ENCODE measurements at places on chromosomes 1 and 21.

DNA sequence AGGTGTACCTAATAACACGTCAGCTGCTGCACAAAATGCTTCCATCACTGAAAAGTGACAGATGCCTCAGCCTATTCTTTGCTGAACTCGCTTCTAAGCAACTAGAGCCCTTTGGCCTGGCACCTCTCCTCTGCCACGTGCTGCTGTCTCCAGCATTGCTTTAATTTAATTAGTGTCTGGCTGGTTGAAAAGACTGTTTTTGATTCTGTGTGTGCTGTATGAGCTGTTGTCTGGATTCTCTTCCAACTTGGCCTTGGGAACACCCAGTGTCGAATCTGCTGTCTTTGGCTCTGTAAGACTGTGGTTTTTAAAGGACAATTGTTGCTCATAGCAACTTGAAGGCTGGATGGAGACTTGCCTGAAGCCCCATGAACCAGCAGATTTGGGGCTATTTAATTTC lies 109.5 kb downstream of the PSMG1 start:
- no peak for DNase-seq

GRCh38 chr1:202871367-202871766 lies 17.6 kb downstream of the RABIF start:
- DNase-seq: no peak

DNA sequence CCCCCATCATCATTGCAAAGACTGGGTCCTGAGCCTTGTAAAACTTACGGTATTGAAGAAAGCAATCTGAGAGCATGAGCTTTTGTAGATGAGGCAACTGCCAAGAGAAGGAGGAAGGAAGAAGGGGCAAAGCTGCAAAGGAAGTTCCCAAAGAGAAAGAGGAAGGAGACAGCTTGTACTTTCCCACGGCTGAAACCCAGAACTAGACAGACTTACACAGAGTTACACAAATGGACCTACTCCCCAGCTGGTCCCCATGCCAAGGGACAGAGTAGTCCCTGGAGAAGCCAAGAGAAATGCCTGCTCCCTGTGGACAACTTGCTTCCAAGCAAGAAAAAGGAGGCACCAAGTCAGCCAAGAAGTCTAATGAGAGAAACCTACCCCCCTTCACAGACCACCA lies 22.6 kb downstream of the SLC5A9 start:
- DNase-seq: no peak

DNA sequence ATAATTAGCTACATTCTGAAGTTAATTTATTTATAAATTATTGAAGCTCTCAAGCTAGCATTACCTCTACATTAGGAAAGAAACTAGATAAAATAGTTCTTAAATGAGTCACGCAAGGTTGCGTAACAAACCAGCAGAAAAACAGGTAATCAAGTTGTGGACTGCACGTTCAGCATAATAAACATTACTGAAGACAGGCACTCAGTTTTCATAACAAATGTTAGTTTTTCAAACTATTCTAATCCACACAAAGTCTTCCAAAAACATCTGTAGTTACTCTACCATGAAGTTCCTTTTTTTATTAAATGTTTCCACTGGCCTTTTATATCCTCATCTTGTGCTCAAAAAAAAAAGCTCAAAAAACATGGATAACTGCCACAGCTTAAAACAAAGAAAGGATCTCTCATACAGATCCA lies 1.3 kb downstream of the TOR1AIP2 start:
- peak; percentile 11 for DNase-seq

DNA sequence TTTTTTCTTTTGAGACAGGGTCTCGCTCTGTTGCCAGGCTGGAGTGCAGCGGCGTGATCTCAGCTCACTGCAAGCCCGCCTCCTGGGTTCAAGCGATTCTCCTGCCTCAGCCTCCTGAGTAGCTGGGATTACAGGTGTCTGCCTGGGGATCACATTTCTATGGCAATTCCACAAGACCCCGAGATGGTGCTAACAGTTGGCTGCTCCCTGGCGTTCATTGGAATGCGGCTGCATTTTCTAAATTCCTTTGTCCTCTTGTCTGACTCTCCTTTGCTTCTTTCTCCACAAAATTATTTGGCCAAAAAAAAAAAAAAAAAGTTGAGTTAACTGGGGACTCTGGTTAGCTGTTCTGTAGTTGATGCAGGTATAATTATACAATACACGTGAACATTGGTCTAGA lies 176.4 kb downstream of the ETS2 start:
- peak; percentile 39 for DNase-seq

DNA sequence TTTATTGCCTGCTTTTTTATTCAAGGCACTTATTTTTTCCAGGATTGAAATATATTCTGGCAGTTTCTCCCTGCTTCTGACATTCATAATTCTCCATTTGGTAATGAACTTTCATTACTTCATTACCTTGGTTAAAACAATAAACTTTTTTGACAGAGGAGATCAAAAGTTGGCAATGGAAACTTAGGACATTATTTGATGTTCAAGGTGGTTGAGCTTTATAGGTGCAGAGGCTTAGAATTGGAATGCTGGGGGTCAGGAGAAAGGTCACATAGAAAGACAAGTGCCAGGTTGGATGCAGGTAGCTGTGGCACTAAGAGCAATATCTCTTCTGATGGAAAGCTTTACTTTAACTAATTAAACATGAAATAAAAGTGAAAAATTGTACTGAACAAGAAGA lies 152.4 kb downstream of the SPATA46 start:
- DNase-seq: no peak

DNA sequence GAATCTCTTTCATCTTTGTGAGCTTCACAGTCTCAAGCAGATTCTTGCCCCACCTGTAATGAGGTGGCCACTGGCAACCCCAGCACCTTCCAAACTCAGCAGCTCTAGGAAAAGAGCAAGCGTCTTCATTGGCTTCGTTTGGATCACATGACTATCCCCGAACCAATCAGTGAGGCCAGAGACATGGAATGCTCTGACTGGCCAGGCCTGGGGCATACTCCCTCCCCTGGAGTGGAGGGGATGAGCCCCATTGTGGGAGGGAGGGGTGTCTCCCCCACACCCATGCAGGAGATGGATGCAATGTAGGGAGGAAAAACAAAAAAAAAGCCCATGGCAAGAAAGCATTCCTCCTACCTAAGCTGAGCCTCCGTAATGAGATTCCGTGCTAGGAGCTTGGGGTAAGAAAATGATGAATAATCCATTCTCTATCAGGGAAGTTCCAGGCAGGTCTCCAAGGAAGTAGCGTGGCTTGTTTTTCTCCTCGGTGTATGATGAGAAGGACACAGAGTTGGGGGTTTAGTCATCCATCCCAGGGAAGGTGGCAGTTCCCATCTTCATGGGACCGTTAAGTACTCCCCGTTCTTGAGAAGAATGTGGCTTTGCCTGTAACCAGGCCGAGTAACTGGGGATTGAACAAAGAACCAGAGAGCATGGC lies 32.7 kb downstream of the FHAD1 start:
- no peak for DNase-seq

GRCh38 chr1:25854554-25854953 lies 4.7 kb downstream of the AUNIP start:
- no peak for DNase-seq

Measured in urothelium cell line (cell line).